T47D (cell line): ENCODE measurements at places on chromosomes 4 and X.

GRCh38 chr4:663438-664428, 10.3 kb downstream of the ATP5ME start:
- DNase-seq = no peak

- no peak for DNase-seq
These were observed 340.6 kb downstream of the CAMK2D start for GRCh38 chr4:113420938-113421337.

DNA sequence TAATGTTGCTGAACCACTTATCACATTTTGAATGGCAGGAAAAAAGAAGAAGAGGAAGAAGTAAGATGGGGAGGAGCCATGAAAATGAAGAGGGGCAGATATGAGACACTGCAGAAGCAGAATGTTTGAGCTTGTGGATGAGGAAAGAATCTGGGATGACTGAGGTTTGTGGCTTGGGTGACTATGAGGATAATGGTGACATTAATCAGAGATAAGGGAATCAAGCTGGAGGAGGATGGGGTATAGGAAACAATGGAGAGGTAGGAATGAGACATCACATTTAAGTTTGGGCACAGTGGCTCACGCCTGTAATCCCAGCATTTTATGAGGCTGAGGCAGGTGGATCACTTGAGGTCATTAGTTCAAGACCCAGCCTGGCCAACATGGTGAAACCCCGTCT, 19.1 kb upstream of the PHF8 start:
- no peak for DNase-seq

- DNase-seq = no peak
These were observed 294.3 kb upstream of the BOD1L1 start for GRCh38 chr4:13921805-13922204.

- no peak for DNase-seq
These were observed 305.7 kb downstream of the PDGFC start for GRCh38 chr4:156665780-156666366.

- no peak for DNase-seq
These were observed 24.4 kb upstream of the SLC25A43 start for GRCh38 chrX:119374736-119375135.

- peak; percentile 46 for DNase-seq
These were observed 58.0 kb downstream of the SPCS3 start for GRCh38 chr4:176377780-176378179.

GRCh38 chrX:44570522-44570921, 27.9 kb upstream of the FUNDC1 start:
- DNase-seq = no peak

- DNase-seq = no peak
These were observed 74.4 kb downstream of the MSN start for GRCh38 chrX:65741823-65742222.

DNA sequence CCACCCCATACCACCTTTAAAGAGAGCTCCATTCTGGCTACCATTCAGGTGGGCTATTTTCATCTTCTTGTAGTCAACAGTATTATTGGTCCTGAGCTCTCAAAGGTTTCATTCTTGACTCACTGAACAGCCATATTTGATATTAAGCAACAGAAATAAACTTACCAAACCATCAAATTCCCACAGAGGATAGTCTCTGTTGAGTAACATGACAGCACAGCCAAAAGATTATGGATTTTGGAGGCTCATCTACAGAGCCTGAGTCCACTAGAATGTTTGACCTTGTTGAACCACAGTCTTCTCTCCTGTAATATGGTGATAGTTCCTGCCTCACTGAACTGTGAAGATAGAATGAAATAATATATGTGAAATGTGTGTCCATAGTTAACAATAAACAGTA, 276.3 kb upstream of the LDB2 start:
- no peak for DNase-seq

DNA sequence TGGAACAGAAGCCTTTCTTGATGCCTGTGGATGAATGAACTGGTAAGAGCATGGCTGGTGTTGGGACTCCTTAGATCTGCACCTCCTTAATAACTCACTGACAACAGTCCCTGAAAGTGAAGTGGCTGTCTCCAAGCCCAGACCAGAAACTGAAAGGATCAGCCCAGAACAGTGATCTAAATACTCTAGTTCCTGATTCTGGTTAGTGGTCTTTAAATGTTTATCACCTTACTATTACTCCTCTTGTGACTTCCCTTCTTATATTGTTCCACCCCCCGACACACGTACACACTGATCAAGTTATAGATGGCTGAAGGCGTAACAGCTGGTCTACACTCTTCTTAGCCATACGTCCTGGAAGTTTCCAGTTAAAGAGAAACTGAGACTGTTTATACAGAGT, 33.8 kb upstream of the ARMCX2 start:
- no peak for DNase-seq

- DNase-seq = no peak
These were observed 24.3 kb upstream of the TEX13C start for GRCh38 chrX:125295337-125295736.

DNA sequence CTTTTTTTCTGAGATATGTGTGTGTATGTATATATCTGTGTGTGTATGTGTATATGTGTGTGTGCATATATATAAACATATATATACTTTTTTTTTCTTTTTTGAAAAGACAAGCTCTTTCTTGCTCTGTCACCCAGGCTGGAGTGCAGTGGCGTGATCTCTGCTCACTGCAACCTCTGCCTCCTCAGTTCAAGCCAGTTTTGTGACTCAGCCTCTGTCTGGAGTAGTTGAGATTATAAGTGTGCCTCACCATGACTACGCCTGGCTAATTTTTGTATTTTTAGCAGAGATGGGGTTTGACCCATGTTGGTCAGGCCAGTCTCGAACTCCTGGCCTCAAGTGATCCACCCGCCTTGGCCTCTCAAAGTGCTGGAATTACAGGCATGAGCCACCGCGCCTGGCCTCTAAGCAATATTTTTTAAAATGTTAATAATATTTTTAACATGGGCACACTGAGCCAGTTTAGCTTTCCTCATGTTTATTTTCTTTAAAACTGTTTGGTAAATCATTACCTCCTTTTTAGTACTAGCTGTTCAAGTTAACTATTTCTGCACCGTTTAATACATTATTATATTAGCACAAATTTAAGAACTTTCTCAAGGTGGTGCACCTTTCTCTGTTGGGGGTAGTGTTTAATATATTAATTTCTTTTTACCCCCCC, 33.3 kb downstream of the BBS12 start:
- DNase-seq = no peak

DNA sequence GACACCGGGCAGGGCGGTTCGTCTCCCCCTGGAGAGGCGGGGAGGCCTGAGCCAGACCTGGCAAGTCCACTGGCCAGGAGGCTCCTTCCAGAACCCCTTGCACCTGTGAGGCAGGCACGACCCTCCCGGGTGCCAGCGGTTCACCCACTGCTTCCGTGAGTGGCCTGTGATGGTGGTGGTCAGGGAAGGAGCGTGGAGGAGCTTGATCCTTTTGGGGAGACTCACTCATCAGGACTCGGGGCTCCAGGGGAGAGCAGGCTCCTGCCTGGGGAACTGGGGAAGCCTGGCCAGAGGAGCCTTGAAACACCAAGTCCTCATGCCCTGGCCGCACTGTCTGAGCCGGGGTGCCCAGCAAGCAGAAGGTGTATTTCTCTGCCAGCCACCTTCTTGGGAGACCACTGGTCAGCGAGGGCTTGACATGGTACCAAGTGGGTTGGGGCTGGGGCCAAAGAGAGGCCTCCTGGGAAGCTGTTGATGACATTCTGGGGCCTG, 860 bp downstream of the FAM50A start:
- no peak for DNase-seq

DNA sequence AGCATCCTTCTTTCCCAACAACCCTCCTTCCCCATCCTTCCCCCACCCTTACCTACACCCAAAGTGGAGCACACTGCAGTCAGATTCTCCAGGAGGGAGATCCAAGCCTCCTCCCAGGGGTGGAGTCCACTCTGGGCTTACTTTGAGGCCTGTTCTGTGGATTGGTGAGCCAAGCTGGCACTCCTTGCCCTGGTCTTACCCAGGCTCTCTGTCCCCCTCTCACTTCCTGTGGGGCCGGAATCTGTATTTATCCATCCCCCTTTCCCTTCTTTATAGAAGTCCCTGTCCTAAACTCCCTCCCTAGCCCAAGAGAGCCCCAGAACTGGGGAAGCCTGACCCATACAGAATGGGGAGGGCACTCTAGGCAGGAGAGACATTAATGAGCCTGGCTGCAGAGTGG, 3.2 kb upstream of the TSPYL2 start:
- DNase-seq = no peak

- DNase-seq = peak; percentile 3
These were observed 1115.5 kb downstream of the NLGN4X start for GRCh38 chrX:5113128-5113527.
